ENCODE measurements at places on chromosomes 6 and 20.

DNA sequence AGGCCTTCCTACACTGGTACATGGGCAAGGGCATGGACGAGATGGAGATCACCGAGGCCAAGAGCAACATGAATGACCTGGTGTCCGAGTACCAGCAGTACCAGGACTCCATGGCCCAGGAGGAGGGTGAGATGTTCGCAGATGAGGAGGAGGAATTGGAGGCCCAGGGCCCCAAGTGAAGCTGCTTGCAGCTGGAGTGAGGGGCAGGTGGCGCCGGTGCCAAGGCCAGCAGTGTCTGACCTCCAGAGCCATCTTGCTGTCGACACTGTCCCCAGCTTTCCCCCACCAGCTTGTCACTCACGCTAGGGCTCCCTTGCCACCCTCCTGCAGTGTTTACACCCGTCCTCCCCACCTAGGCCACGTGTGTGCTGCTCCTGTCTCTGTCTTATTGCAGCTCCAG, 12.2 kb downstream of the GABRR2 start:
- no peak for DNase-seq

GRCh38 chr20:1478566-1478965, 11.9 kb upstream of the NSFL1C start:
- no peak for DNase-seq

GRCh38 chr6:119129148-119129967, 50.9 kb upstream of the FAM184A start:
- no peak for DNase-seq

- DNase-seq: no peak
Measured at GRCh38 chr6:37804586-37804985, 14.9 kb upstream of the ZFAND3 start.

- DNase-seq: no peak
Measured at GRCh38 chr6:31686483-31686882, 5.6 kb upstream of the LY6G5C start.

Data from head of caudate nucleus (tissue), 42 donors.